Naive B cell (primary cell): ENCODE measurements at places on chromosomes 2 and 18.

DNA sequence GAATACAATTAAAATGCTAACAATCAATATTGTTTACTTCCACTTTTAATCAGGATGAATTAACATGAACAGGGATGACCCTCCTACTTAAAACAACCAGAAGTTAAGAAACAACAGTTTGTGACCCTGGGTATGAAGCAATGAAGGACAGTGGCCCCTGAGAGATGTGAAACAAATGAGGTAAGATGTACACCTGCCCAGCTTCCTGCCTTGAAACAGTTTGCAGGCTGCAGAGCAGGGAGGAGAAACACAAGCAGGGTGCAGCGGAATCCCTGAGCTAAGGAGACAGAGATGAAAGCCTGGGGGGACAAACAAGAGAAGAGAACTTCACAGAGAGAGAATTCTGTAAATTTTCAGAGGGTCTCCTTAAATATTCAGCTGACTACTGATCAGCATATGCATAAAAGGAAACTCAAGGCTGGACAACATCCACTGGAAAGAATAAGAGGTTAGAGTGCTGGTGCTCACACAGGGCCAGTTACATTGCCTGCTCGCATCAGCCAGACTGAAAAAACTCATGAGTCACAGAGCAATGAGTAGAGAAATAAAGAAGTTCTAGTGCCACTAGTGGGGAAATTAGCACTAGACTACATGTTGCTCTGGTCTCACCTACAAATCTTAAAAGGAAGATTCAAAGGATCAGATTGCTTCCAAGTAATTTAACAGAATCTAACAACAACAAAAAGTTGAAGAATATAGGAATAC lies 106.4 kb downstream of the PID1 start:
- no peak for DNase-seq

GRCh38 chr2:43464590-43464989 lies 131.2 kb downstream of the THADA start:
- DNase-seq: no peak

DNA sequence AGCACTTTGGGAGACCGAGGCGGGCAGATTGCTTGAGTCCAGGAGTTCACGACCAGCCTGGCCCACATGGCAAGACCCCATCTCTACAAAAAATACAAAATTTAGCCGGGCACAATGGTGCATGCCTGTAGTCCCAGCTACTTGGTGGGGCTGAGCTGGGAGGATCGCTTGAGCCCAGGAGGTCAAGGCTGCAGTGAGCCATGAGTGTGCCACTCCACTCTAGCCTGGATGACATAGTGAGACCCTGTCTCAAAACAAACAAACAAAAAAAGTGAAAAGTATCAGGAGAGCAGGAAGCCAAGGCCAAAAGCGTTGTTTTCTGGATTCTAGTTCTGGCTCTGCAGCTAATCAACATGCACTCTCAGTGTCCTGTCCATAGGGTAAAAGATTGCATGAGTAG lies 10.7 kb upstream of the CLASP1 start:
- DNase-seq: no peak

DNA sequence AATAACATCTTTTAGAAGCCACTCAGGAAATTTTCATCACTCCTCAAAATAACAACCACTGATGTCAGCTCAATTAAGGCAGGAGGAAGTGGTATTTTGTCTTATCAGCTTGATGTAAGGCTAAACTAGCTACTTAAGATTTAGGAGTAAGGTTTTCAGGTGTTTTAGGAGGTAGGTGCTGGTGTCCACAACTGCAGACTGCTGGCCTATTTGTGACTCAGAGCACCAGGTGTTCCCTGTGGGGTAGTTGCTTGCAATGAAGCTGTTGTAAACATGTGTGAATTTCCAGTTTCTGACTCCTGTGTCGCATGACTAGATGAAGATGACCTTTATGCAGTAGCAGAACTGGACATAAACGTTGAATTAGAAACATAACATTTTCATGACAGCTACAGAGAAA lies 164.2 kb downstream of the THSD7B start:
- no peak for DNase-seq

DNA sequence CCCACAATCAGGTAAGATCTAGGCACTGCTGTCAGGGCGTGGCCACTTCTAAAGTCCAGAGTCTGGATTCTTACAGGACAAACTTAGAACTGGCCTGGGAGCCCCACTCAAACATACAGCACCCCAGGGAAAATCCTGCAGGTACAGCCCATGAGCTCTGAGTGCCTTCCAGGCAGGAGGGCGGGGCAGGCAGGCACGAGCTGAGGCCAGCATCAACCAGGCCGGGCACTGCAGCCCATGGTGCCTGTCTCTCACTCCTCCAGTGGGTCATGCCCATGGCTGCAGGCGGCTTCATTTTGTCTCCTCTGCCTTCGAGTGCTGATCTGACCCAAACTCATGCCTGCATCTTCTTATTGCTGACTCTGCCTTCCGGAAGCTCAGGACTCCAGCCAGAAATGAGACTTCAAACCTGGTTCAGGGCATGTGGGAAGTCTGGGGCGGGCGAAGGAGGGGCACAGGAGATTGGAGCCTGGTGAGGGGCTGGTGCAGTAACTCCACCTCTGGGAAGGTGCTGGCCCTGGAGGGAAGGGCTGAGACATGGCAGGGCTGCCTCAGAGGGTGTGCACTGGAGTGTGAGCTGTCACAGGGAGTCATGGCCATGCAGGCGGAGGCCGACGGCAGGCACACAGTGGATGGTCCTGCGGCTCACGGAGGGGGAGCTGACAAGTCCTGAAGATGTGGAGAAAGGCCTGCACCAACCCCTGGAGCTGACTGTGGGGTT lies 40.5 kb downstream of the HS6ST1 start:
- no peak for DNase-seq

DNA sequence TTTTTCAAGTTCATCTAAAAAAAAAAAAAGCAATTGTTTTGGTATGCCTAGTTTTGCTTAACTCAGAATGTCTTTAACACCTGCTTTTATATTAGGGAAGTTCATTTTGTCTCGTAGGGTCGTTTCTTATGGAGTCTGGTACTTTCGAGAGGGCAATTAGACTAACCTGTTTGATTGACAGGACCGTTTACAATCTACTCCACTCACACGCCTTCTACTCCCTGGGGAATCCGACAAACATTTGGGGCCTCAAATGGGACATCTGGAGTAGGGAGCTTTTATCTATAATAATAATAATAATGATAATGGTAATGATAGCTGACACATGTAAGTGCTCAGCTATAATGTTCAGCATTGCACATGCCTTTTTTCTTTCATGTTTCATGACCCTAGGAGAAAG lies 261.6 kb upstream of the RASGRP3 start:
- no peak for DNase-seq

GRCh38 chr2:26816893-26817292 lies 31.0 kb downstream of the CENPA start:
- no peak for DNase-seq

DNA sequence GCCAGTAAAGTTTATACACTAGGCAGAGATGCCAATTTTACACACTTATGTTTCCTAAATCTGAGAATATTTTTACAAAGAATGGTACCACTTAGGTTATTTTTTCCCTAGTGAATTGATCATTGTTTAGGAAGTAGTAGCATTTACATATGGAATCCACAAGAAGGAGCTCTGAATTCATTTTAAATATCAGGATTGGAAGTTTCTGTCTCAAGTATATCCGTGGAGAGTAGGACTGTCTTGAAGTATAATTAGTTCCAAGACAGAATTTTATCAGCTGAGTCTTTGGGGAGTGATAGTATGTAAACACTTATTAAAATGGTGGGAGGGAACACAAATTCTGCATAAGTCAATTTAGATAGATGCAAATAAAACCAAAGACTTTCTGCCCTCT lies 82.3 kb upstream of the FAM98A start:
- DNase-seq: no peak

GRCh38 chr2:239950144-239951128 lies 74.7 kb downstream of the NDUFA10 start:
- no peak for DNase-seq

GRCh38 chr2:128292599-128293425 lies 25.9 kb downstream of the HS6ST1 start:
- DNase-seq: no peak

DNA sequence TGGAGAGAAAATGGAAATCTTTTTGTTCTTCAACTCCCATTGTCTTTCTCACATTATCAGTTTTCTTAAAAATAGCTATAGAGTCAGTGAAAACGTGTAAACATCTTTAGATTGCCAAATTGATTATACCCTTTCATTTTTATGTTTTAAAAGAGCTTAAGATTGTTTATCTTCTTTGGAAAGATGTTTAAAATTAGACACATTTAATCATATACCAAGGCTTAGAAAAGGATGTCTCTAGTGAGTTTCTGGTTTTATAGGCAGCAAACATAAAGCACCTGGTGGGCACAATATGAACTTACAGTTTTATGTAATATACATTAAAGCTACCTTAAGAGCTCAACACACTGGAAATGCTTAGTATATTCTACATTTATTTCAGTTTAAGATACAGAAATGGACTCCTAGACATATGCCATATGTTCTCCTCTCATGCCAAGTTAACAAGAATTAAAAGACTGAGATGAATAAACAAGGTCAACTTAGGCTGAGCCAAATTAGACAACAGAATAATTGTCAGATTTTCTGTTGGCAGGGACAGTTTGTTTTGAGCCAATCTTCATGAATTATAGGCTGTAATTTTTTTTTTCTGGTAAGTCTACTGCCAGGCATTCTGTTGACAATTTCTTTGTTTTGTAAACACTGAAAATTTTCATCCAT lies 112.7 kb downstream of the OTX1 start:
- no peak for DNase-seq
